ENCODE measurements at places on chromosomes 11 and 22.

GRCh38 chr22:26995235-26995634, 337.8 kb downstream of the MIAT start:
- no peak for DNase-seq

DNA sequence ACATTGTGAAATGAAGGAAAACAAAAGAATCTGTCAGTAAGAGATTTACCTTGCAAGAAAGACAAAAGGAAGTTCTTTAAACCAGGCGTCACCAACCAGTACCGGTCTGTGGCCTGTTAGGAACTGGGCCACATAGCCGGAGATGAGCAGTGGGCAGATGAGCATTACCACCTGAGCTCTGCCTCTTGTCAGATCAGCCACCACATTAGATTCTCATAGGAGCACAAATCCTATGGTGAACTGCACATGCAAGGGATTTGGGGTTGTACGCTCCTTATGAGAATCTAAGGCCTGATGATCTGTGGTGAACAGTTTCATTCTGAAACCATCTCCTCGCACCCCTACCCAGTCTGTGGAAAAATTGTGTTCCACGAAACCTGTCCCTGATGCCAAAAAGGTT, 108.2 kb downstream of the CYP2R1 start:
- no peak for DNase-seq

- DNase-seq: no peak
These were observed 7.3 kb downstream of the IFT27 start for GRCh38 chr22:36768616-36769015.

DNA sequence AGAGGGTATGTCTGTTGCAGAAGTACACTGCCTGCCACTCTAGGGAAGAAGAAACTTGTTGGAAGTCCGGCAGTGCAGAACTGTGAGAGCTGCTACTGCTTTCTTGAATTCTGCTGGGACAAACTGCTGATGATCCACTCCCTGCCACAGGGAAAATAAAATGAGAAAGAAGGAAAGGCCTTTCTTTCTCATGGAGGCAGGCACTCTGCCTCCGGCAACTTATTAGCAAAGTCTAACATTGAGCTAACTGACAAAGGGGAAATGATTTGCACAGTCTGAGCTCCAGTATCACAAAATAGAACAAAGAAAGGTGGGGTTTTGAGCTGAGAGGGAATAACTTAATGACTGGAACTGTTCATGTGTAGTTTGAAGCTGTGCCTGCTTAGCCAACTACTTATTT, 134.6 kb downstream of the AASDHPPT start:
- no peak for DNase-seq

GRCh38 chr11:78646564-78647185, 72.0 kb upstream of the NARS2 start:
- DNase-seq: no peak
